KG1 (cell line): ENCODE measurements at places on chromosomes 12 and 14.

GRCh38 chr14:52700701-52701172 is 5.4 kb upstream of the ERO1A start:
- DNase-seq, result no peak

GRCh38 chr12:32874078-32874477 is 22.5 kb downstream of the PKP2 start:
- DNase-seq, result no peak

DNA sequence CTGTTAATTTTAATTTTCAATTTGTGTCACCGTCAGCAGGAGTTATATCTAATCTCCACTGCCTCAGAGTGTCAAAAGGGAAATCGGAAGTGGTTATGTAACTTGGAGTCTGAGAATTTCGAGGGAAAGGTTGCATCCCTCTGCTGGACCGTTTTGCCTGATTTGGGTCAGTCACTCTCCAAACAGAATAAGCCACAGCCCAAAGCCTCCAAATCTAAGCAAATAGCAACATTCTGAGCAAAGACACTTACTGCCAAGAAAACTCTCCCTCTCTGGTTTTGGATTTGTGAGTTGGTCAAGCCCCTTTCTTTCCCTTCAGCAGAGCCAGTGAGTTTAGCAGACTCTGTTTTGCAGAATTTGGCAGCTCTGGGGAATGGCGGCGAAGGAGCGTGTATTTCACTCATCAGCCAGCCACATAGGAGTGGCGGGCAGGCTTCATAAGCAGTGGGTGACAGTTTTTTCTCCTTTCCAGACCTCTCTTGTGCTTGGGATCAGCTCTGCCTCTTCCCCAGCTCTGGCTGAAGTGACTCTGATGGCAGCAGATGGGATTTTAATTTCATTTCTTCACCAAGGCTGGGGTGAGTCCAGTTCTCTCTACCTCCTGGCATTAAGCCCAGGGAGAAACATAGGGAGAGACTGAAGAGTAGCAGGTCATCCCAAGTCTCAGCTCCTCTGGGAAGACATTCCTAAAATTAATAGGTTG is 218.7 kb upstream of the NOS1 start:
- no peak for DNase-seq

- peak; percentile 41 for DNase-seq
These were observed at the start of gene ARID4A for GRCh38 chr14:58298477-58299400. Gene ARID4A, plus strand, starts transcription at chr14:58298555. Its CDS starts 1,300 bp downstream, at chr14:58299855.

GRCh38 chr12:117312770-117313169 is 48.7 kb downstream of the NOS1 start:
- no peak for DNase-seq

GRCh38 chr14:55302367-55303124 is 31.3 kb downstream of the FBXO34 start:
- peak; percentile 20 for DNase-seq

- no peak for DNase-seq
These were observed 93.7 kb downstream of the VCPKMT start for GRCh38 chr14:50022661-50023060.

DNA sequence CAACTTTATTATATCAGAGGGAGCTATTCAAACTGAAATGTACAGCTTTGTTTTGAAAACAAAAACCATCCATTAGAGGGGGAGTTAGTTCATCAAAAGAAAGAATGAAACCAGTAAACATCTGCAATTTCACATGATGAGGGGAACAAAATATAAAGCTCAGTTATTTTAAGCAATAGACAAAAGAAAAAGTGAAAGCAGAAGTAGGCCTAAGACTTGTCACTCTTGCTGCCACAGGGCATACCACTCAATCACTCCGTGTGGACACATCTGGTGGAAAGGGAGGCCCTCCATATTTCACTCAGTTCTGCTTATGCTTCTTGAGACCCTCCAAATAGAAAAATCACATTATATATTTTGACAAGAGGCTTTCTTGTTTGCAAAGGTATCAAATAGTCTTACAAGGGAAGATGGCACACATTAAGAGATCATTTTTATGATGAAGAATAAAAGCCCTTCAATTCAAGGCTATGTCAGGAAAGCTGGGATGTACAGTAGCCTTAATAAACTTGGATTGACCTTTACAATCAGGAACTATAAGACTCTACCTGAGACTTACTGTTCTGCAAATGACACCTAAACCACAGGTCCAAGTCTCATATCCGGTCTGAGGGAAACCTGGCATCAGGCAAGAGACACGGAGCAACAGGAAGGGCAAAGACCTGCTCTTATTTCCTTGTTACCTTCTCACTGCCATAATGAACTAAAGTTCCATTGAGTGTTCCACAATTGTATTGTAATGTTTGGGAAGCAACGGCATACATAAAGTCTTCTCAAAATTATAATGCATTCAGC is 222.5 kb upstream of the GRIP1 start:
- no peak for DNase-seq

DNA sequence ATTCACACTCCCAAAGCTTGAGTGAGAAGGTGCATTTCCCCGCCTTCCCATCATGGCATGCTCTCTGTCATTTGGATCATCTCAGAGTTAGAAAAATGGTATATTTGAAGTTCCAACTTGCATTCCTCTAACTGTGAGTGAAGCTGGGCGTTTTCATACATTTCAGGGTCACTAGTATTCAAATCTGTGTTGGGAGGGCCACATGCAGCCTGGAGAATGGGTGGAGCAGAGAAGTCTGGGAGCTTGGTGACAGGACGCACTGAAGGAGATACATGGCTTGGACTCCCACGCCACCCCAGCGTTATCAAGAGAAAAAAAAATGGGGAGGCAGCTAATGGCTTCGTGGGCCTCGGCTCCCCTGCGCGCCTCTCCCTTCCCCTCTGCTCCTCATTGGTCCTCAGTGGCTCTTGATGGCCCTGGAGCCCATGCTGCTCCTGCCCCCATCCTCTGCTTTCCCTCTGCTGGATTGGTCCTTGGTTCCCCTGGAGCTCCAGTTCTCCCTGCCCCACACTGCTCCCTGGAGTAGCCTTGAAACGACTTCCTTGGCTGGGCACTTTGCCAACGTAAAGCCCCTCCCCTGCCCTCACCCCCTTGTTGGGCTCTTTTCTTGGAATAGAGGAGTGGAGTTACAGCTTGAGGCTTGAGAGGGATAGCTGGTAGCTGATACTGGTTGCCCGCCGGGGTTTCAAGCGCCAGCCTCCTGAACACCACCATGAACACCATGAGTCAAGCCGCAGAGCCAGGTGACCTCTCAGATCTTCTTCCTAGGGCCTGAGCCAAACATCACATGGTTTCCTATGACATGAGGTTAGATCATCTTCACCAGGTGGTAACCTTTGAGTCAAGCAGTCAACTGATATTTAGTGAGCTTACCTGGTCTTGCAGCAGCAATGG is 139.6 kb downstream of the PRKCH start:
- no peak for DNase-seq

- DNase-seq, result no peak
These were observed 53.7 kb downstream of the KCTD10 start for GRCh38 chr12:109423392-109423791.

DNA sequence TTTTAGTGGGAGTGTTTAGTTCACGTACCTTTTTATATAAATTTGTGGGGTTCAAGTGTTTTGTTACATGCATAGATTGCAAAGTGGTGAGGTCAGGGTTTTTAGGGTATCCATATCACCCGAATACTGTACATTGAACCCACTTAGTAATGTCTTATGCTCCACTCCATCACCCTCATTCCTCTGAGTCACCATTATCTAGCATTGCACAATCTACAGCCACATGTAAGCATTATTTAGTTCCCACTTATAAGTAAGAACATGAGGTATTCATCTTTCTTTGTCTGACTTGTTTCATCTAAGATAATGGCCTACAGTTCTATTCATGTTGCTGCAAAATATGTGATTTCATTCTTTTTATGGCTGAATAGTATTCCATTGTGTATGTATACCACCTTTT is 583.7 kb upstream of the LRFN5 start:
- no peak for DNase-seq

DNA sequence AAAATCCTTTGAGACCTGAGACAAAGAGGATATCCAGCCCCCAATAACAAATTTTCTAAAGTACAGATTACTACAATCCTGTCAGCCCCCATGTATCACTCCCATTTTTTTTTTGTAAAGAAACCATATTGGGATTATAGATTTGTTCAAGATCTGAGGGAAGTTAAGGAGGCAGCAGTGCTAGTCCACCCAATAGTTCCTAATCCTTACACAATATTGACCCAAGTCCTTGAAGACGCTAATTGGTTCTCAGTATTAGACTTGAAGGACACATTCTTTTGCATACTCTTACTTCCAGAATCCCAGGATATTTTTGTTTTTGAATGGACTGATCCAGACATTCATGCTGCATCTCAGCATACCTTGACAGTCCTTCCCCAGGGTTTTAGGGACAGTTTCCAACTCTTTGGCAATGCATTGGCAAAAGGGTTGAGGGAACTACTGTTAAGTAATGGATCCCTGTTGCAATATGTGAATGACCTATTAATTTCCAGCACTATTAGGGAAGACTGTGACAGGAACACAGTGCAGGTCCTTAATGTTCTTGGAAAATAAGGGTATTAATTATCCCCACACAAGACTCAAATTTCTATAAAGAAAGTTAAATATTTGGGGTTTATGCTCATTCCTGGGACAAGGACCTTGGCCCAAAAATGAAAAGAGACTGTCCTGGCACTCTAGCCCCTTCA is 1519.5 kb upstream of the SEL1L start:
- DNase-seq, result no peak

DNA sequence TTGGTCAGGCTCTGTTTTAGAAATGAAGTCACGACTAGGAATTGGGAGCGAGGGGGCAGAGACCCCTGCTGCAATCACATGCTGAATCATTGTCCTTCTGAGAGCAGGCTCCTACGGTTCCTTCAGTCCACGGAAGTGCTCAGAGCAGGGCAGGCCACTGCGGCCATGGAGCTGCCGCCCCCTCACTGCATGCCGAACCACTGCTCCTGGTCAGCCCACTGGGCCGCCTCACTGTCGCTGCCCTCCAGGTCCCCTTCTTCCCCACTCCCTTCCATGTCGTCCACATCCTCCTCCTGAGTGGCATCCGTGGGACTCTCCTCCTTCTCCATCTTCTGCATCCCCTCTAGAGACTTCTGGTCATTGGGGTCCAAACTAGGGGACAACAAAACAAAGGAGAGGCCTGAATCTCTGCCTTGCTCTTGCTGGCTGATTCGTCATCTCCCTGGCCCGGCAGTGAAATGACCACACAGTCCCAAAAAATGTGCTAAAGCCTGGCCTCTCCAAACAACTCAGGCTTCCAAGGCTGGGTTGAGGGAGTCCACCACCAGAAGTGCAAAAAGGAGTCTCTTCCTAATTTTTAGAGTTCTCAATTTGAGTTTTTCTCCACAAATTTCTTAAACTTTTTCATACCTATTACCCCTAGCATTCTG is 29.4 kb downstream of the ANAPC7 start:
- no peak for DNase-seq

GRCh38 chr12:77630790-77631445 is 199.8 kb upstream of the NAV3 start:
- no peak for DNase-seq

- peak; percentile 40 for DNase-seq
These were observed 37.0 kb upstream of the P2RX7 start for GRCh38 chr12:121095544-121096198.

DNA sequence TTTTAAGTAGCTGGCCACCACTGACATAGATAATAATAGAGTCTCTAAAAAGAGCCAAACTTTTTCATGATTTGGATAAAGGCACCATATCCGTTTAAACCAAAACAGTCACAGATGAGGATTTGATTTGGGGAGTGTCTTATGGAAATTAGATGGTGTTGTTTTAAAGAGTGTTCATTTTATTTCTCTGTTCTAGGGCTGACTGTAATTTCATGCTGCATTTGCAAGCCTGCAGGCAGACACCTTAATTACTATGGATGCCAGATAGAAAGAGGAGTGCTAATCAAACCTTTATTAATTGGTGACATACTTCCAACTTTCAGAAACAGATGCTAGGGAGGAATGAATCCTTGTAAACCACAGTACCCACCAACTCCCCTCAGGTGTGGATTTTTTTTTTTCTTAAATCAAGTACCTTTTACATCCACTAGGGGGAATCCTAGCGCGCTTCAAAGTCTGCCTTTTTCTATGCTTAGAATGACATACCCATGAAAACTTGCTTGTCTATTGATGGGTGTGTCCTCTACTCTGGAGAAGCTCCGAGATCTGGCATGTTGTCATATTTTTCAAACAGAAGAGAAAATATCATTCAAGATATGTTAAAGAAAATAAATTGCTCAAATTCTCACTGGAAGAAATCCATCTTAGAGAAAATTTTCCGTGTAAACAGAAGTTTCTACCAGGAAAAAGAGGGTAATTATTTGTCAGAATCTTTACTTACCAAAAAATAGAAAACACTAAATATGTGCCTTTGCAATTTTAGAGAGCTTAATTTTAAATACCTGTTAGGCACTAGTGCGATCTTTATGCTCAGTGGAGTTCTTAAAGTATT is 14.2 kb upstream of the PLXNC1 start:
- DNase-seq, result peak; percentile 3

DNA sequence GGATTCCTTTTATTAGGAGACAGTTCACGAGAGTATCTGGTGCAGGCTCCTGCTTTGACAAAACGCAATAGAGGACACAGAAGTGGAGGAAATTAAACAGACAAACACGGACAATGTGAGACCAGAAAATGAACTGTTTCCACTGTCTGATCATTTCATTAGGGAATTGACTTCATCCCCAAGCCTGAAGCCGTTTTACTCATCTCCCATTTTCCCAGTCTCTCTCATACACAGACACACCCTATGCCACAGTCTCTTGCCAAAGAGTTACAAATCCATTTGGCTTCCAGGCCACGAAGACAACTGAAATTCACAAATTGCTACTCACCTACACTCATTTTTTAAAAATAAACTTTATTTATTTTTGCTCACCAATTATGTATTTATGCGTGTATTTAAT is 1087.8 kb upstream of the TMEM132C start:
- no peak for DNase-seq

- no peak for DNase-seq
These were observed 194.9 kb downstream of the DUSP6 start for GRCh38 chr12:89157413-89157812.

GRCh38 chr12:132124766-132125425 is 19.2 kb downstream of the DDX51 start:
- DNase-seq, result no peak
